Activated naive CD8-positive, alpha-beta T cell treated with anti-CD3 and anti-CD28 coated beads, Interleukin-2, amount 10 ng/mL, durations not matched to agents 7 days and 5 days (primary cell): ENCODE measurements at places on chromosomes 4 and X. TPM values are rescaled to one million over a fixed set of nuclear protein-coding genes. Genes with fewer than 3 reads are reported as not detected.

Gene TMEM271
- total RNA-seq, result not detected

- no peak for DNase-seq
Observed at GRCh38 chrX:115357326-115358120, 68.0 kb downstream of the LUZP4 start.

DNA sequence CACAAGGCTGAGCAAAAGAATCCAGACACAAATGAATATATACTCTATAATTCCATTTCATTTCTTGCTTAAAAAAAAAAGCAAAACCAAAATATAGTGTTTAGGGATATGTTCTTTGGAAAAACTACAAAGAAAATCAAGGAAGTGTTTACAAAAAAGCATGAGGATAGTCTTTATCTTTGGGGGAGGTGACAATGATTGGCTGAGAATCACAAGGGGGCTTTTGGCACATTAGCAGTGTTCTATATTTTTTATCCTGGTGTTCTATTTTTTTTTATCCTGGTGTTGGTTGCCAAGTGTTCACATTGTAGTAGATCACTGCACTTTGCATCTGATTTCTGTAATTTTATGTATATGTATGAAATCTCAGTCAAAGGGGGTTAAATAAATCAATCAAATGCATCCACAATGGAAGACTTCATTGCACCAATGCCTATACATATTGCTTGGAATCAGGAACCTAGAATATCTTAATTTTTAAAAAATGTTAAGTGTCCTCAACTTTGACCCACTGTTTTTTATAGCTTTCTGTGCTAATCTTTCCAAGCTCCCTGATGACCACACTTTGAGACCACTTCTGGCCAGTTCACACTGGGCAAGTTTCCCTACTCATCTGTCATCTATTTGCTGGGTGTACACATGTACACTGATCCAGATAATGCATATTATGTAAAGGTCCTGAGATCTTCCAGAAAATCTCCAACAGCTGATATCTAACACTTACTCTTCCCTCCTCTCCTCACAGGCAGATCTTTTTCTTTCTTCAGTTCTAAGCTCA is 3.7 kb downstream of the TBC1D9 start:
- DNase-seq, result no peak

- no peak for DNase-seq
Observed at GRCh38 chr4:159010100-159010499, 92.8 kb upstream of the RAPGEF2 start.

Gene GC
- total RNA-seq, result not detected

- no peak for DNase-seq
Observed at GRCh38 chrX:134023851-134024281, 38.5 kb upstream of the GPC3 start.

DNA sequence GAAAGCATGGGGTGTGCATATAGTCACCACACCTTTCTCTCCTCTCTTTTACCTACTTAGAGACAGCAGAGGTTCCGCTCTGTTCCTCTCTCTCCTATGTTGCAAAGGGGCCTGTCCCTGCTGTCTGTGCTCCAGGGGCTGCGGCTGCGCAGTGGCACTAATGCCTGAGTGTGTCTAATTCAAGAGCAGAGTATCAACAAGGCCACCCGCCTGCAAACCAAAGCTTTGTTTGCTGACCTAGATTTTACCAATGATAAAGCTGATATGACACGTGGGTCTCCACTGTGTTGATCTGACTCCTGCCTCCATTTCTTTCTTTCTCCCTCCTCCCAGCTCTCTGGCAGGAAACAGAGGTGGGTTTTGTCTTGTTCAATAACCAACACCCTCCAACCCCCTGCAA is 74.9 kb downstream of the NSG1 start:
- DNase-seq, result no peak

DNA sequence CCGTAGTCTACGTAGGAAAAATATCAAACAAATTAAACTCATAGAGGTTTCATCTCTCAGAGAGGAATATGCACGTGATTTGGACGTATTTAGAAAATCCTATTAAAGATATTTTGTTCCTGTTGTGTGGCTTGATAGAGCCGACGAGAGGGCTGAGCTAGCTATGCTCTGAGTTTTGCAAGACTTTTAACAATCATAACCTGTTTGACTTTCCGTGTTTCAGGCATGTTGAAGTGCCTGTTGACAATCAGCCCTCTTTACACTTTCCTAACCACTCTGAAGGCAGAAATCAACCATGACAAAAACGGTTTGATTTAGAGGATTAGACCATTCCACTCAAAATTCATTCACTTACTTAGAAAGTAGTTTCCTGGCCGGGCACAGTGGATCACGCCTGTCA is 297.3 kb downstream of the ASMT start:
- DNase-seq, result no peak

- DNase-seq, result no peak
Observed at GRCh38 chr4:112173593-112174558, 28.6 kb downstream of the FAM241A start.

Gene CHIC1
- 8.4 TPM for total RNA-seq

DNA sequence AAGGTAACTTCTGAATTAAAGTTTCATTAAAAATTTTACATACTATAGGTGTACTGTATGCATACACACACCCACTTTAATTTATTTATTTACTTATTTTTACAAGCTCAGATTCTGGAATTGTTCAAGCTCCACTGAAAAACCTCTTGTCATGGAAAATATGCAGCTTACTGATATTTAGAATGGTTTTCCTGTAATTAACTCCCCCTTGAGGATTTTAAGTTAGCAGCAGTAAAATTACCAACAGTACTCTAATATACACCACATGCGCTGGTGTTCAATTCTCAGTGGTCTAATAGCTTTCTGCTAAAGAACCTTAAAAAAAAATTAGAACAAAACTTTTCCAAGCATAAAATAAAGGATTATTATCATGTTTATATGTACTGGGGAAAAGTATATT is 12.0 kb downstream of the MAB21L2 start:
- DNase-seq, result no peak

GRCh38 chr4:150234246-150234645 is 156.0 kb downstream of the DCLK2 start:
- no peak for DNase-seq

- no peak for DNase-seq
Observed at GRCh38 chrX:13420545-13421183, 100.8 kb upstream of the ATXN3L start.

Gene ATP2B3
- not detected for total RNA-seq

DNA sequence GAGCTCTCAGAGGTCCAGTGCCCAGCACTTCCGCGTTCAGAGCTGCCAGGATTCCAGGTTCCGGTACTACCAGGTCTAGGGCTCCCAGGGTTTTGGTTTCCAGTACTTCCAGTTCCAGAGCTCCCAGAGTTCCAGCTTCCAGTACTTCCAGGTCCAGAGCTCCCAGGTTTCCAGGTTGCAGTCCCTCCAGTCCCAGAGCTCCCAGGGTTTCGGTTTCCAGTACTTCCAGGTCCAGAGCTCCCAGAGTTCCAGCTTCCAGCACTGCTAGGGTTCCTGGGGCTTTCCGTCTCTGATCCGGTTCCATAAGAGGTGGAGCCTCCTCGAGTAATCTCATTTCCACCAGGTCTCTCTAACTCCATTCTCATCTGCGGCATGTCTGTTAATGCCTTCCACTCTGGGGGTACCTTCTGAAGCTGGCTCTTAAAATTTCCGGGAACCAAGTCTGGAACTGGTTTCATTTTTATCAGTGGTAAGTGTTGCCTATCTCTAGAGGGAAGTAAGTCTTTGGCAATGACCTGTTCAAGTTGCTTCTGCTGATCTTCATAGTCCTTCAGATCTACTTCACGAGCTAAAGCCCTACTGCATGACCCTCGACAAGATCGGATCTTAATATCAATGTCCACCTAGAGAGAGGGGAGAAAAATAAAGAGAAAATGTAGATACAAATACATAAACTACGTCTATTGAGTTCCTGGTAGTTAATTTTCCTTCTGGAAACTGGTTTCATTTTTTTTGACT is 4.1 kb downstream of the FGA start:
- DNase-seq, result no peak

Gene DMRTC1B
- 0.36 TPM for total RNA-seq

- no peak for DNase-seq
Observed at GRCh38 chr4:78799551-78800495, 23.7 kb downstream of the BMP2K start.

Gene HCFC1
- 101 TPM for total RNA-seq

- DNase-seq, result no peak
Observed at GRCh38 chr4:40502220-40502619, 127.4 kb downstream of the RBM47 start.

DNA sequence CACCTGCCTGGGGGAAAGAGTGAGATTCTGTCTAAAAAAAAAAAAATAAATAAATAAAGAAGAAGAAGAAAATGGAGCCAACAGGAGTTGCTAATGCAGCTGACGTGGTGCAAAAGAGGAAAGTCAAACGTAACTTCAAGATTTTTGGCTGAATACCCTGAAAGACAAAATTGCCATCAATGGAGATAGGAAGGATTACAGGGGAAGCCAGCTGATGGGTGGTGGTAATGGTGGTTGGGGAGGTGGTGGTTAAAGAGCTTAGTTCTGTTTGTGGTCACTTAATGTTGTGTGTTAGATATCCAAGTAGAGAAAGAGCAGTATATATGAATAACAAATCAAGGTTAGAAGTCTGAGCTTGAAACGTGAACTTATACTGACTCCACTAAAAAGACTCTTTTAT is 225.4 kb downstream of the ARHGAP24 start:
- no peak for DNase-seq

DNA sequence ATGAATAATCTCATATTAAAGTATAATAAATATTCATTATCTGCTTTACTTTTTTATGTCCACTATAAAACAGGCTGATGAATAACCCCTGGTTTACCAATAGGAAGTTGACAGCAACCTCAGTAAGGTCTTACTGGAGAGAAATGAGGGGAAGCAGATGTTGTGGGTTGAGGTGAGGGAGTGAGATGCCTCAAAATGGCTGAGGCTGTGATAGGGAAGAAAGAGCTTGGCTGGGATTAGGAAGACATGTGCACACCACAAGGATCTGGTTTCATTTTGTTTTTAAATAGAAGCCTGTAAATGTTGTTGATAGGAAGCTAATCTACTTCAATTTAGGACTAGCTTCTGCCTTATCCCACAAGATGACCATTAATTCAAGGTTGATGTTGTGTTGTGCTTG is 14.4 kb upstream of the CYBB start:
- no peak for DNase-seq

DNA sequence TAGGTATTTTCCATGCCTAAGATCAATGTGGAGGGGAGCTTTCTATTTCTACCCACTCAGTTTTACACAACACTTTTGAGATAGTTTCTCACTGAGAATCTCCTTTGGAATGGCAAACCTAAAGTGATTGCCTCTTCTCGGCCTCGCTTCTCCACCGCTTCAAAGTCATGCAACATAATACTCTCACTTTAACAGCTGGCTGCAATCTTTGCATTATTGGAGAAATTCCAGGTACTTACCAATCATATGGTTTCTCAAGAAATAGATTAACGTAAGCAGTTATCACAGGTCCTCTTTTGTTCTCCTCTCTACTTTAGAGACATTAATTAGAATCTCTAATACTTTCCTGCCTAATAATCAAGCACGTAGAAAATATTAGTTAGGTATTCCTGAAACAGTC is 3.7 kb upstream of the IL13RA2 start:
- no peak for DNase-seq

GRCh38 chrX:20498851-20499635 is 232.3 kb upstream of the RPS6KA3 start:
- no peak for DNase-seq

GRCh38 chr4:17328141-17328815 is 183.6 kb downstream of the QDPR start:
- DNase-seq, result no peak

GRCh38 chr4:100539706-100540105 is 21.9 kb upstream of the EMCN start:
- DNase-seq, result no peak

DNA sequence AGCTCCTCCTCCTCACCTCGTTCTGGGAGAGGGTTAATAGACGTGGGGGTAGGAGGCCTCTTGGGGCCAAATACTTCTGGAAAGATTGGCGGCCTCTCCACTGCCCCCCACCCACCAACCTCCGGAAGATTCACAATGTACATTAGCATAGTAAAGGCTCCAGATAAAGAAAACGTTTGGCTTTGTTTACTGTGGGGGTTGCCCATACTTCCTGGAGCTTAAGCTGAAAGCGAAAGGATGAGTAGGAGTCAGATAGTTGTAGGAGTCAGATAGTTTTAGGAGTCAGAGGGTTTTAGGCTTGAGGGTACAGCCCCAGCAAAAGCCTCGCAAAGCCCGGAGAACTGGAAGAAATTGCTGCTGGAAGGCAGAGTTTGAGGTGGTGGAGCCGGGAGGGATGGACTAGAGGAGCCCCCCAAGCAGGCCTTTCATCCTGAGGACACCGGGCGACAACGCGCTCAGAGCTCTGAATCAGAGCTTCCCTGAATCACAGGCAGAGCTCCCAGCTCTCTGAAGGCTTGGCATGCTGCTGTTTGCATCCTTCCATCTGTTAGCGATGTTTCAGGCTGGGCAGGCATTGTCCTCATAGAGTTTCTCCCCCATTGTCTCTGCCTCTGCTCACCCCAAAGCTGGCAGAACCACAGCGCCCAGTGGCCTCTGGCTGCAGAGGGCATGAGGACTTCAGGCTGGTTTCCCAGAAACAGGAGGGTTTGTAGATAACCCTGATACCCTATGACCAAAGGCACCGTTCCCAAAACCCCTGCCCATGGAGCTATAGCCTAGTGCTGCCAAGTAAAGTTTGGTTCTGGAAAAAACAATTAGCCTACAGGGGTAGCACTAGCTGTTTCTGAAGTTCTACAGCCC is 280.7 kb downstream of the BCOR start:
- no peak for DNase-seq

DNA sequence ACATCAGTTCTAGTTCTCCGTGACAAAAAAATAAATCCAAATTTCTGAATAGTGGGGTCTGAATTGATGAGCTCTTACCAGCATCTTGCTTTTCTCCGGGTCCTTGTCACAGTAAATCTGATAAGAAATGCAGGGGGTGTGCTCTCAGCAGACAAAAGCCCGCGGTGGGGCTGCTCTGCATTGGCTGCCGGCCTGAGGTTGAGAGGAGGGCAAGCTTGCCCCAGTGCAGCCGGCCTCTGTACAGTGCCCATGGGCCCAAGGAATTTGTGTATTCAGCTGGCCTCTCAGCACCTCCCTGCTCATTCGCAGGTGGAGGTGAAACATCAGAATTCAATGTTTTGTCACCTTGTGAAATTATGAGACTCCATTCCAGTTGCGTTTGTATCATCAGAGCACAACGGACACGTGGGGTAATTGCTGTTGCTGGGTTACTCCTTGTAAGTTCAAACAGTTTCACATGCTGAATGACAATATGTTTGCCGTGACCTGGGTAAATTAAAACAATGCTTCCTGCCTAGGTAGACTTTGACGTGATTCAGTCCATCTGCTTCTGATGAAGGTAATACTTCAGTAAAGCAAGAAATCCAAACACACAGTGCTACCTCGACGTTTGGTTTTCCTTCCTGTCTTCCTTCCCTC is 596.4 kb downstream of the MID1IP1 start:
- DNase-seq, result no peak
